COLO829 (cell line): ENCODE measurements at places on chromosomes 2 and 18.

DNA sequence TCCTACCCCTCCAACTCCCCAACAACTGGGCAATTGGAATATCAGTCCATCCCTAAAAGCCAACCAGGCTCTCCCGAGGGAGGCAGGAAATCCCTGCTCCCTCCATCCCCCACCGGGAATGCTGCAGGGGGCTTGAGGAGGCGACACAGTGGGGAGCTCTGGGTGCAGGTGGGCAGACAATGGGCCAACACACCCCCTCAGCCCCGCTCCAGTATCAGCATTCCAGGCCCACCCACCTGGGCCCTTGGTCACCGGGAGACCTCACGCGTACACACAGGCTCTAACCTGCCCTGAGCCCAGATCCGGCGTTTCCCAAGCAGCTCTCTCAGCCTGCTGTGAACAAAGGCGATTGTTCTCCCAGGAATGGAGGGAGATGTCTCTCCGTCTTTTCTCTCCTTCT, 37.6 kb upstream of the FZD7 start:
- DNase-seq, result peak; percentile 44

- DNase-seq, result no peak
Observed at GRCh38 chr18:78390348-78390951, 589.2 kb upstream of the SALL3 start.

GRCh38 chr2:199452260-199452990, 5.3 kb downstream of the SATB2 start:
- DNase-seq, result no peak

DNA sequence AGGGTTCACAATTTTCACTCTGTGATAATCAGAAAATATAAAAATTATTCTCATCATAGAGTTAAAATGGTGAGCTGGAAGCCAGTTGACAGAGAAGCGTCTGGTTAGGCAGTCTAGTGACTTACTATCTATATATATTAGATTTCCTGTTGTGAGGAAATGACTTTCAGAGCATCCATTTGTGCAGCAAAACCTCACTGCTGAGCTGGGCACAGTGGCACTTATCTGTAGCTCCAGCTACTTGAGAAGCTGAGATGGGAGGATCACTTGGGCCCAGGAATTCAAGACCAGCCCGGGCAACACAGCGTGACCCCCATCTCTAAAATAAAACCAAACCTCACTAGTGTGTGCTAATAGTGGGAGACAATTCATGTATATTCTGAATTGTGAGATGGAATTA, 7.2 kb upstream of the KIAA2012 start:
- no peak for DNase-seq

- DNase-seq, result peak; percentile 79
Observed at GRCh38 chr2:201996679-201997314, 36.9 kb upstream of the FZD7 start.

GRCh38 chr2:215487002-215487372, 51.1 kb upstream of the FN1 start:
- DNase-seq, result no peak

DNA sequence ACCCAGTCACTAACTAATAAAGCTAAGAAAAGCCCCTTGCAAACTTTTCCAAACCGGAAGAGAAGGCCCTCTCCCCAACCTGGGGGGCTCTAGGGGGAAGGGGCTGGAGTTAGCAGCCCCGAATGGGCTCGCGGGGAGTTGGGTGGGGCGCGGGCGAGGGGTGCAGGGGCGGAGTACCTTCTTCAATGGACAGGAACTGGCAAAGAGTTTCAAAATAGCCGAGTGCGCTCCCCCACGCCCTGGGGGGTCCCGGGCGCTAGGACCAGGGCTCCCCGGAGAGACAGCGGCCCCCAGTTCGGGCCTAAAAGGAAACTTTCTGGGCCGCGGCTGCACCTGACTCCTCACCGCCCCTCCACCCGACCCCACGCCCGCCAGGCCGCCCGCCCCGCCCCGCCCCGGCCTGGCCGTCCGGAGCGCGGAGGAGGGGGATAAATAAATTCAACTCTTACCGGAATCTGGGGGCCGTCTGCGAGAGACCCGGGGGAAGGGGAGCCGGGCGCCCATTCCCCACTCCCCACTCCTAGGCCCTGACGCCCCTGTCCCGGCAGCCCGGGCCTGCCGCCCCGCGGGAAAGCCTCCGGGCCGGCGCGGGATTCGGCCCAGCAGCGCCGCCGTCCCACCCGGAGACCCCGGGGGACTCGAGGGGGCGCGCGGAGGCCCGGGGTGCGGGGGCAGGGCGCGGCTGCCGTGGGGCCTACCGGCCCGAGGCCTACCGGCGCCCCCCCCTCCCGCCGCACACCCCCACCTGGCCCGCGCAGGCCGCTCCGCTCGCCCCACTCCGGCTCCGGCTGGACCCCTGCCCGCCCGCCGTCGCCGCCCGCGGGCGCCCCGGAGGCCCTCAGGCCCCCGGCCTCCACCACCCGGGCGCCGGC, 868 bp downstream of the INO80D start:
- no peak for DNase-seq
